ENCODE measurements at places on chromosomes 6 and 20.

DNA sequence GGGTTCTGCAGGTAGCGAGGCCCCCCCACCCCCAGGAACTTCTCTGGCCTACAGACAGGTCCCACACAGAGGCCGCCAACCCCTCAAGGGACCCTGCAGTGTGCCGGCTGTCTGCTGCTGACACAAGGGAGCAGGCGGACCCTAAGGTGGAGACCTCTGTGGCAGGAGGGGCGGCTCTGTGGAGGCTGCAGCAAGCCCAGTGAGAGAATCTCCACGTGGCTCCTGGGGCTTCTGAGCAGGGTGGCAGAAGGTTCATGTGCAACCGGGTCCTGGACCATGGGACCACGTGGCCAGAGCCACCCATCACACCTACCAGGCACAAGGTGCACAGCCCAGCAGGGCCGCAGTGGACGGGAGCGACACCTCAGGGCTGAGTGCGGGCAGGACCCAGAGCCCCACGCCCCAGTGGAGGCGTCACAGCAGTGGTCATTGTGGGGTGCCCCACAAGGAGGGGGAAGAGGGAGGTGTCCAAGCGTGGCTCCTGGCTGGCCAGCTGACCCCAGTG, 4.3 kb downstream of the ARFRP1 start:
- DNase-seq: peak; percentile 6

DNA sequence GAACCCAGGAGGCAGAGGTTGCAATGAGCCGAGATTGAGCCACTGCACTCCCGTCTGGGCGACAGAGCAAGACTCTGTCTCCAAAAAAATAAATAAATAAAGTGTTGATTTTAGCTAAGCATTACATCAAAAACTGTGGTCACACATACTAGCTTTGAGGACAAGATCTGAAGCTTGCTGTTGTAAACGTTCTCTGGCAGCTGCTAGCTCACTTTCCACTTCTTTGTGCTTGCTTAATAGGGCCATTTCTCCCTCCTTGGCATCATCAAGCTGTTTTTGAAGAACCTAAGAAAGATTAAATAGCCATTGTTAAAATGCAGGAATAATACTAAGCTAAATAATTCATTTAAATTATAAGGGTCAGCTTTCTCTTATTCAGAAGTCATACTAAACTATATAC, 55.7 kb downstream of the FAM184A start:
- DNase-seq: no peak

DNA sequence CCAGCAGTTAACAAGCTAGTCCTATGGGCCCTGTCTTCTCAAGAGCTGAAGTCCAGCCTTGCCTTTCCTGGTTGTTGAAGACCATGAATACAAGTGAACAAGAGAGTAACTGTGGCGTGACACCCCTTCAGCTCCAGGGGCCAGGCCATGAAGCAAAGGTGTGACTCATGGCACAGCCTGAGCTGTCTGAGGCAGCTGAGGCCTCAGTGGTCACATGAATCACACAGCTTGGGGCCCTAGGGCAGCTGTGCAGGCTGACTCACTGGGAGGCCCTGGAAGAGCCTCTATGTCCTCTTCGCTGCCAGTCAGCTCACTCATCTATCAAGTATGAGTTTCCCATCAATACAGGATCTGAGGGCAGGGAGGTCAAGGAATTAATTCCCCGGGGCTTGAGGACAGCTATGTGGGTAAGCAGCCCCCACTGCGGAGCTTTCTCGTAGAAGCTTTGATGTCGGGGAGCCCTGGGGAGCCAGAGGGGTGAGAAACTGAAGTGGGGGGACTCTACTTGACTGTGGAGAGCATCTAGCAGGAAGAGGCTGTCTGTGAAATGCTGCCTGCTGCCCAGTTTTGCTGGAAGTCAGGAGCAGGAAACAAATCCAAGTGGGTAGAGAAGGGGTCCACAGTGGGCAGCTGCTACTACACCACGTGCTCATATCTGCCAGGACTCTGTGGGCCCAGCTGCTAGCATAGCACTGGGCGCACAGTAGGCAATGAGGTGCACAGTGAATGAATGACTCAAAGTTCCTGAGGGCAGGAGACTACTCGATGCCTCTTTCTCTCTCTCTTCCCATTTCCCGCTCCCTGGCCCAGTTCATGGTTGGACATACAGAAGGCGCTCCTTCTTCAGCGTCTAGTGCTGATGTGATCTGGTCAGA, 13.7 kb upstream of the FAM83C start:
- DNase-seq: no peak

- DNase-seq: no peak
Observed at GRCh38 chr6:16488813-16489212, 250.4 kb downstream of the GMPR start.

DNA sequence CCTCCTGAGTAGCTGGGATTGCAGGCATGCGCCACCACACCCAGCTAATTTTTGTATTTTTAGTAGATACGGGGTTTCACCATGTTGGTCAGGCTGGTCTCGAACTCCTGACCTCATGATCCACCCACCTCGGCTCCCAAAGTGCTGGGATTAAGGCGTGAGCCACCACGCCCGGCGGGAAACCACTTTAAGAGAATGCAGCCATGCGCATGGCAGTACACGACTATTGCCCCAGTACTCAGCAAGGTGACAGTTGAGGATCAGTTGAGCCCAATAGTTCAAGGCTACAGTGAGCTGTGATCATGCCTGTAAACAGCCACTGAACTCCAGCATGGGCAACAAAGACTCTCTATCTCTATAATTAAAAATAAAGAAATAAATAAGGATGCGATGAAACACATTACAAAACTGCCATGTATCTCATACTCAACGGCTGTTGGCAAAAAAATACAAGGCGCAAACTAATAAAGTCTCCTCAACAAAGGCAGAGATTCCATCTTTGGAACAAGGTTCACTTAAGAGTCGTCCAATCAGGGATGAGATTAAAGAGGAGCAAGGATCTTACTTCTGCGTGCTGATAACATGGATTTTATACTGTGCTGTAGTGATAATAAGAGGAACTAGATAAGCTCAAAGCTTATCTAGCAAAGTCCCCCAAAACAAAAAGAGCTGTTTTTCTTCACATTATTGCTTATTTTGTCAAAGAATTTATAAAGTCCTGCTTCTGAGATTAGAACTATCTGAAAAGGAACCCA, 51.1 kb downstream of the STAU1 start:
- no peak for DNase-seq

DNA sequence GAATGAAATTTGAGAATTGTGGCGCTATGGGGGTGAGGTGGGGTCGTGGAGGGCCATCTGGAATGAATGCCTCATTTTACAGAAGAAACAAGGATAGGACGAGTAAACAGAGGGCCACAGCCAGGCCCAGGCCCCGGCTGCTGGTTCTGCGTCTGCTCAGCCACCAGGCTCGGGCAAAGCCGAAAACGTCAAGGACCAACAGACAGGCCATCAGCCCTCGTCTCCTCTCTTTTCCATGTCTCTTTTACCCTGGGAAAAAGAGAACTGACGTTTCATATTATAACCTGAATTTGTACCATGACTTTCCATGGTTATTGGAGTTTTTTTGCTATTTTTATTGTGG, 212.4 kb upstream of the ARID1B start:
- peak; percentile 20 for DNase-seq

- no peak for DNase-seq
Observed at GRCh38 chr6:109328629-109329028, 53.6 kb downstream of the CD164 start.

DNA sequence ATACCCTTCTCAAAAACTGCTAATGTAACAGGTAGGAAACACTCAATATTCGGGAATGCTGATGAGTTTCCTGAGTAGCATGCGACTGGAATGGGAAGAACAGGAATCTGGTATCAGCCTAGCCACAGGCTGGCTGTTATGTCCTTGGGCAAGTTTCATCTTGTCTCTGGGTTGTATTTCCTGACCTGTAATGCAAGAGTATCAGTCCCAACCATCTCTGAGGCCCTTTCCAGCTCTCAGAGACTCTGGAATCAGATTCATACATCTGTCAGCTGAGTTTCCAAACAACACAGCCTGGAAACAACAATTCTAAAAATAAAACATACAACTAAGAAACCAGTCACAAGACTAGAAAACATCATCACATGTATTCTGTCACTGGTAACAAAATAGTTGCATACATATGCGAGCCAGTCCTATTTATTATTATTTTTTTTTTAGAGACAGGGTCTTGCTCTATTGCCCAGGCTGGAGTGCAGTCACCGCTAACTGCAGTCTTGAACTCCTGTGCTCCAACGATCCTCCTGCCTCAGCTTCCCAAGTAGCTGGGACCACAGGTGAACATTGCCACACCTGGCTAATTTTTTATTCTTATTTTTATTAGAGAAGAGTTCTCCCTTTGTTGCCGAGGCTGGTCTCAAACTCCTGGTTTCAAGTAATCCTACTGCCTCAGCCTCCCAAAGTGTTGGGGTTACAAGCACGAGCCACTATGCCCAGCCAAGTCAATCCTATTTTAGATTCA, 16.7 kb upstream of the TFAP2A start:
- DNase-seq: no peak

DNA sequence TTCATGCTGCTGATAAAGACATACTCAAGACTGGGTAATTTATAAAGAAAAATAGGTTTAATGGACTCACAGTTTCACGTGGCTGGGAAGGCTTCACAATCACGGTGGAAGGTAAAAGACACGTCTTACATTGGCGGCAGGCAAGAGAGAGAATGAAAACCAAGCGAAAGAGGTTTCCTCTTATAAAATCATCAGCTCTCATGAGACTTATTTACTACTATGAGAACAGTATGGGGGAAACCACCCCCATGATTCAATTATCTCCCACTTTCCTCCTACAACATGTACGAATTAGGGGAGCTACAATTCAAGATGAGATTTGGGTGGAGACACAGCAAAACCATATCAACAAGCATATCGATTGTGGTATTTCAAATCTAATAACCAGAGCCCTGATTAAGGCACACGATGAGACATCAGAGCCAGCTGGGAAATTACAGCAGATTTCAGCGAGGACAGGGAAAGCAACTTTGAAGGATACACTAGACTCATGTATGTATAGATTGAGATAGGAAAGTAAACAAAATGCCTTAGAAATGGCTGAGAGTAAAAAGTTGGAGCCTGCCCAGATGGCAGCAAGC, 129.8 kb upstream of the GJE1 start:
- no peak for DNase-seq

DNA sequence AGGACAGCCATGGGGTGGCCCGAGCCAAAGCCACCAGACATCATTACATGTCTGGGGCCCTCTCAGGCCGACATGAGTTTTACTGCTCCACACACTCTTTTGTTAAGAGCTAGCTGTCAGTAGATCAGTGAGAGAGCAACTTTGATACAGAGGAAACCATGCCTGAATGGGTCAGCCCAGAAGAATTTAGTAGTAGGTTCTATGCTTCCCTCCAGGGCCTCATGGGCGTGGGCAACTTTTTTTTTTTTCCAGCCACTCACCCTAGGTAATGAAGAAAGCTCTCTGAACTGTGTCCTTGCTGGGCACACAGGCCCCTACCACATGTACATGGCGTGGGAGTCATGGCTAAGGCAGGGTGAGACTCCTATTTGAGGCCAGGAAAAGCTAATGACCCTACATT, 38.8 kb downstream of the HLA-F start:
- no peak for DNase-seq

- no peak for DNase-seq
Observed at GRCh38 chr6:69784595-69785377, 12.0 kb downstream of the LMBRD1 start.

DNA sequence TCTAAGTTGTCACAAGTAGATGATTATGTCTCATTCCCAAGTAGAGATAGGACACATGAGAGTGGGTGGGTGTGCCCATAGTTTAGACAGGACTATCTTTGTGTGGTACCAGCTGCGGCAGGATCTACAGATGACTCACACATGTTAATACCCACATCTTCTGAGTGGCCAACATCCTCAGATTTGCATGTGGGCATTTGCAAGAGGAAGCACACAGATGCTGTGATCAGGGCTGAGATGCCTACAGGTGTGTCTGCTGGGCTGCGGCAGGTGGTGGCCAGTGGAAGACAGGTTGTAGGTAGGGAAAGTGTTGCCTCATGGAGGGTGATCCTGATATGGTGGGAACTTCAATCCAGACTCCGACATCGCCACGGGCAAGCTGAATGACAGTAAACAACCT, 50.8 kb downstream of the UTRN start:
- DNase-seq: no peak

DNA sequence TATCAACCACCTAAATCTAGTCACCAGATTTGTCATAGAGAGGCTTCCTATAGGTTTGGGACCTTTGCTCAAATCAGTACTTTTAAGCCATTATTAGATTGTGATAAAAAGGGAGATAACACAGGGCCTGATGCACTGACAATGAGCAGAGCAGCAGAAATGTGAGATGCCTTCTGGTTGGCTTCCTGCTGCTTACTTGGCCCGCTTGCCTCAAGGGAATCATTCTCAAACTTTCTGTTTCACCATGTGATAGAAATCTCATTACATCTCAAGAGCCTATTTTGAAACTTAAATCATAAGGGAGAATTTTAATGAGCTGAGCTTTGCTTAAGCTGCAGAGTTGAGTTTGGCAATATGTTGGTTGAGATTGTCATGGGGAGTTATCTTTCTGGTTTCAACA, 606.0 kb downstream of the DHX35 start:
- DNase-seq: no peak

DNA sequence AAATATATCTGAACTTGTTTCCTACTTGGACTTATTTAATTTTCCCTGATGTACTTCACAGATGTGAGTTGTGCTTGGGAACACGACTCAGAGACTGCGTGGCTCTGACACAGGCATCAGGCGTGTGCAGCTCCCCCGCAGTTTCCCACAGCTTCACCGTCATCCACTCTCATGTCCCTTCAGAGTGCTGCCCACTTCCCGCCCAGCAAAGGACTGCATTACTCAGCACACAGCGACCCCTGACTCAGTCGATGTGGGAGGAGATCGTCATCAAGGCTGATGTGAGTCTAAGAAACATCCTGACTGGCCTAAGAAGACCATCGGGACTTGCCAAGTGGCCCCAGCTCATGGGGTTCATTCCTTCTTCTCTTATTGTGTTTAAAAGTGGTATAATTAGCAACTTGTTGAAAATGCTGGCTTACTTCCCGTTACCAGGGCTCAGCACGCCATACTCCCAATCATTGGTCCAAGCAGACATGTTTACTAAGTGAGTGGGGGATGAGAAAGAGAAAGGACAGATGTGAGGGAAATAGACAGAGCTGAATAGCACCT, 539.4 kb upstream of the JARID2 start:
- no peak for DNase-seq

GRCh38 chr6:54195637-54196036, 84.4 kb downstream of the MLIP start:
- DNase-seq: no peak

Data from HuH-7 (cell line).